H9 (cell line): ENCODE measurements at places on chromosomes 12 and 14. TPM values are rescaled to one million over a fixed set of nuclear protein-coding genes. Genes with fewer than 3 reads are reported as not detected.
A peak's percentile ranks its signal among the peaks of the same experiment; 100 is the strongest.

GRCh38 chr14:50892255-50892654 lies 20.4 kb downstream of the ABHD12B start:
- DNase-seq, result peak; percentile 83

DNA sequence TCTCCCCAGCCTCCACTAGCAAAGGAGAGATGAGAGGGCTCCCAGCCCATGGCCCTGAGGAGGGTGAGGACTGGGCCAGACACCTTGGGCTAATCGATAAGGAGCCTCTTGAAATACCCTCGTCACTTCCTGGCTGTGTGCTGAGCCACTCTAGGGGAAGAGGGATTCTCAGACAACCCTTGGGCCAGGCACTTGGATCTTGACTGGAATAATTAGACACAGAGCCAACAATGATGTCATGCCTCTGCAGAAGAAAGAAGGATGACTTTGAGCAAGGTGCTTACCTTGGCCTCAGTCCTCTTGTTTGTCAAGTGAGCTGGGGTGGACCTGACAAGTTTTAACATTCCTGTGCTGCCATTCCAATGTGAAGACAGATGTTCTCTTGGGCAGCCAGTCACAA lies 83.1 kb downstream of the LRRC74A start:
- DNase-seq, result no peak

The SIX6 gene
- not detected in 2 replicates for total RNA-seq

The C12orf60 gene
- total RNA-seq, result 1.6 and 1.9 TPM in 2 replicates

The OR4N2 gene
- not detected in 2 replicates for total RNA-seq

- DNase-seq, result peak; percentile 72
Measured at GRCh38 chr12:119036878-119037825, 55.8 kb downstream of the SRRM4 start.

GRCh38 chr12:24872211-24872610 lies 76.7 kb downstream of the BCAT1 start:
- DNase-seq, result no peak

The PLEKHD1 gene
- total RNA-seq, result 0.29 and 0.37 TPM in 2 replicates

GRCh38 chr14:71163050-71163841 lies 256.0 kb downstream of the PCNX1 start:
- no peak for DNase-seq

The SLC4A8 gene
- total RNA-seq, result 18.0 and 26.3 TPM in 2 replicates

The IFNG-AS1 gene
- not detected in 2 replicates for total RNA-seq

The TESPA1 gene
- not detected in 2 replicates for total RNA-seq

DNA sequence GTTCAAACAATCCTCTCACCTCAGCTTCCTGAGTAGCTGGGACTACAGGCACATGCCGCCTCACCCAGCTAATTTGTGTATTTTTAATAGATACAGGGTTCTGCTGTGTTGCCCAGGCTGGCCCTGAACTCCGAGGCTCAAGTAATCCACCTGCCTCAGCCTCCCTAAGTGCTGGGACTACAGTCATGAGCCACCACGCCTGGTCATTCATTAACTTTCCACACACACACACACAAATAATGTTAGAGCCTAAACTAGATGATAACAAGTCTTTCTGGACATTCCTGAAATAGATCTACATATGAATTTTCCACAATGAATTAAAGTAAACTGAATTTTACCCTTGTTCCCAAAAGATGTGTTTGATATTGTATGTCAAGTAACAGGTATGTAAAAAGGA lies 776.0 kb downstream of the GALC start:
- DNase-seq, result no peak

The DCD gene
- total RNA-seq, result not detected in 2 replicates

DNA sequence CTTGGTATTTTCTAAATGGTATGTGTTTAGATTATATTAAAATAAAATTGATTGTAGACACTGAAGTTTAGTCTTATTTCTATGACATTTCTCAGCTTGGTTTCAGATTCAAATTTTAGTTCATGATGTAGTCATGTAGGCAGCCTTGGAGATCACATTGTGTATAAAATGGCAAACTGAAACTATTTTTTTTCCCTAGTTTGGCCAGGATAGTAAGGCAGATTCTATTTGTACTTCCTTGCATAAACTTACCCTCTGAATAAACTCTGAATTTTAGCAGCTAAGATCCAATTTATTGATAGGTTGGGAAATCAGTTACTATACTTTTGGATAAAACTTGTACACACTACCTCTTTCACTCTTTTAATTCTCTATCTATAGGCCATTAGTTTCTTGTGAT lies 30.4 kb downstream of the PAPOLA start:
- no peak for DNase-seq

GRCh38 chr14:55458800-55459515 lies 18.5 kb upstream of the TBPL2 start:
- no peak for DNase-seq

GRCh38 chr12:11753150-11753499 lies 103.7 kb downstream of the ETV6 start:
- peak; percentile 71 for DNase-seq

GRCh38 chr14:61503167-61503801 lies 181.9 kb downstream of the PRKCH start:
- no peak for DNase-seq

DNA sequence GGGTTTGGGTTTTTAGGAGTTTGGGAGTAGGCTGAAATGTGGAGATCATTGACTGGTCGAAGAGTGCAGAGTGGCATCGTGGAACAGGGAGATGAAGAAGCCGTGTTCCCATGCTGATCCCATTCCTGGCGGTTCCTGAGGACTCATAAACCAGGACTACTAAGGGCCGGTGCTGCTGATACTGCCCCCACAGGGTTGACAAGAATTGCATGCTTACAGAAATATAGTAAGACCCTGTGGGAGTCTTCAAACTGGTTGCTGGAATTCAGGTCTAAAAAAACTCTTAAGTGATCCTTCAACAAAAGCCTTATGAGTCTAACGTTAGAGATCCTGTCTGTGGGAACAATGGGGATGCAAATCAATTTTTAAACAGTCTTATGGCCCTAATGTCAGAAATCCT lies 64.0 kb upstream of the ARHGAP5 start:
- peak; percentile 53 for DNase-seq

DNA sequence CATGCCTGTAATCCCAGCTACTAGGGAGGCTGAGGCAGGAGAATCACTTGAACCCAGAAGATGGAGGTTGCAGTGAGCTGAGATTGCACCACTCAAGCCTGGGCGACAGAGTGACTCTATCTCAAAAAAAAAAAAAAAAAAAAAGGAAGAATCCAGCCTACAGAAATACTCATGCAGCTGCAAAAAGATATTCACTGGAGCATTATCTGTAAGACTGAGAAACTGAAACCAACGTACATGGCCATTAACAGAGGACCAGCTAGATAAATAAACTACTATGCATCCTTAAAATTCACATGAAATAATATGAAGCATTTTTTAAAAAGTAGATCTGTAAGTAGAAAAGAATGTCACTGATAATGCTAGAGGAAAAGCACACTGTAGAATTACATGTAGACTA lies 3.5 kb downstream of the SLC7A7 start:
- no peak for DNase-seq

DNA sequence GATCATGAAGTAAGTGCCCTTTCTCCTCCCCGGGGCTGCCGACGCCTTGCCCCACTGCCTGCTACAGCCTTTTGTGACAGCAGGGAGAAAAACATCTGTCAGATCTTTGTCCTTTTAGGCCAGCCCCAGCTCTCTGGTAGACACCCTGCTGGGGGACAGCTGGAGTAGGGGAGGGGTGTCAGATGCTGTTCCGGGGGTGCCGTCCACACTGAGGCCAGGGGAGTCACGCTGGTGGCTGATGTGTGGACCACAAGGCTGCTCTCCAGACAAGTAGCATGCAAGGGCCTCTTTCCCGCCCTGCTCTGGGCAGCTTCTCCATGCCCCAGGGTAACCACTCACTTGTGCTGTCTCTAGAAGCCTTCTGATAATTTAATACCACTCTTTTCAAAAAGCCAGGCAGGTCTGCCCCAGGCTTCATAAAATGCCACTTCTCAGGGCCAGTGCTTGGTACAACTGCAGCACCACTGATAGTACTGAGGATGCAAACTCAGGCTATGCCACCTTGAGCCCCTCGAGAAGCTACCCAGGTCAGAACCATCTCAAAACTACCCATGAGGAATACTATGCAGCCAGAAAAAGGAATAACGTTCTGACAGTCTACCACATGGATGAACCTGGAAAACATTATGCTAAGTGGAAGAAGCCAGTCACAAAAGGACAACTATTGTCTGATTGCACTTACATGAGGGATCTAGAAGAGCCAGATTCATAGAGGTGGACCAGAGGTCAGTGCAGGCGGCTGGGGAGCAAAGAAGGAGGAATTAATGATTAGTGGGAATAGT lies 66.0 kb upstream of the RIN3 start:
- DNase-seq, result no peak

The P2RX2 gene
- 1.8 and 2.2 TPM in 2 replicates for total RNA-seq

The RPGRIP1 gene
- total RNA-seq, result 0.07 and 0.59 TPM in 2 replicates

GRCh38 chr12:44078273-44078672 lies 242.4 kb downstream of the TMEM117 start:
- DNase-seq, result no peak

The DLGAP5 gene
- total RNA-seq, result 115 and 118 TPM in 2 replicates

DNA sequence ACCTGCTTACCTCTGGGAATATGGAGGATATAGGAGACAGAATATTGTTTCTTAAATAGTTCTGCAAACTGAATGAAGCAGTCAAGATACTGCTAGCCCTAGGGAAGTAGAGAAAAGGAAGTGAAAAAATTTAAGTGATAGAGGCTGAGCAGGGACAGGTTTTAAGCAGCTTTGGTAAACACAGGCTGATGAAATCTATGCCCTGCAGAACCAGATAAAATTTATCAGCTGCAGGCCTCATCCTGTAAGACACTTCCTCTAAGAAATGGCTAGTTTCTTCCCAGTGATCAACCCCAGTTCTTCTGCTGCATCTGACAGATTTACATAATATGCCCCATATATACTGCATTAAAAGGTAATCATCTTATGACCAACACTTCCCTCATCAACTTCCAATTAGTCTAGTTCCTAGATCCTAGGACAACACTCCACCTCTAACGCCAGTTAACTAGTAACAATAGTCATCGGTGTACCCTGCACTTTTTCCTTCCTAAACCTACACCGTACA lies 1.3 kb upstream of the ESYT1 start:
- no peak for DNase-seq

GRCh38 chr14:105290621-105291346 lies 10.0 kb downstream of the BRF1 start:
- DNase-seq, result no peak

- no peak for DNase-seq
Measured at GRCh38 chr12:108784270-108784669, 53.0 kb upstream of the CORO1C start.

- DNase-seq, result no peak
Measured at GRCh38 chr12:13223941-13224340, 27.4 kb downstream of the EMP1 start.

- no peak for DNase-seq
Measured at GRCh38 chr12:74537126-74537706, 419 bp upstream of the ATXN7L3B start.

GRCh38 chr12:88336076-88336739 lies 194.1 kb downstream of the TMTC3 start:
- DNase-seq, result no peak

GRCh38 chr14:45222485-45223262 lies 30.3 kb downstream of the MIS18BP1 start:
- DNase-seq, result no peak

DNA sequence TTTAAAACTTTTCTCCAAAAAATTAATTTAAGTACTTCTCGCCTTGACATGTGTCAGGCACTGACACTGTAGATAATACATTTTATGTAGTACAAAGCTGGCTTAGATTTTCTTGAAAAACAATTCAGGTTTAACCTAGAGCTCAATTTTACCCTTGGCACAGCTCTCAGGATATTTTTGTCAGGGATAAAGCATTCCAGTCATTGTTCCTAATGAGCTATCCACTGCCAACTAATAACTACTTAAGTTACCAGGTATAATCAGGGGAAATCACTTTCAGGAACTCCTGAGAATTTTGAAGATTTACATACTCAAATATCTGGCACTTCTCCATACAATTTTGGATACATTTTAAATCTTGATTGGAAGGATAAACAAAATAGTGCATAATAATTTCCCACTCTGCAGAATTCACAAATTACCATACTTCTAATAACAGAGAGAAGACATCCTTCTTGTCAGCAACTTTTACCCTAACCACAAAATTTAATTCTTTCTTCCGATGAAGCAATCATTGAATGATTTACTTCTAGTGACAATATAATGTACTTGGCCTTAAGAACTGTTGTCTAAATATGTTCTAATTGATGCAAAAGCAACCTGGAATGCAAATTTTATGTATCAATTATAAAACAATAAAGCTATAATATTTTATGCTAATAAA lies 4.8 kb downstream of the RASSF9 start:
- DNase-seq, result no peak

The SLC25A47 gene
- total RNA-seq, result 0.13 TPM in 1 of 2 replicates, not detected in the other
